ENCODE measurements at places on chromosomes 7 and 10. TPM values are rescaled to one million over a fixed set of nuclear protein-coding genes. Genes with fewer than 3 reads are reported as not detected.

Gene AIFM2
- polyA plus RNA-seq: 4.7 TPM

Gene GIMAP2
- polyA plus RNA-seq: 10.5 TPM

Gene SCIN
- 110 TPM for polyA plus RNA-seq

Gene INHBA
- 5.1 TPM for polyA plus RNA-seq

Gene ZNF804B
- polyA plus RNA-seq: 0.43 TPM

Gene CNNM1
- polyA plus RNA-seq: 2.5 TPM

Gene NPC1L1
- polyA plus RNA-seq: 2.1 TPM

Gene ACHE
- polyA plus RNA-seq: 3.2 TPM

Gene GPR15LG
- polyA plus RNA-seq: 0.76 TPM

Gene PLEKHS1
- polyA plus RNA-seq: 0.18 TPM

Gene PTPRN2
- 7.2 TPM for polyA plus RNA-seq

Gene GRID2IP
- polyA plus RNA-seq: 0.40 TPM

GRCh38 chr7:27775782-27776181, 35.8 kb downstream of the TAX1BP1 start:
- DNase-seq: no peak

DNA sequence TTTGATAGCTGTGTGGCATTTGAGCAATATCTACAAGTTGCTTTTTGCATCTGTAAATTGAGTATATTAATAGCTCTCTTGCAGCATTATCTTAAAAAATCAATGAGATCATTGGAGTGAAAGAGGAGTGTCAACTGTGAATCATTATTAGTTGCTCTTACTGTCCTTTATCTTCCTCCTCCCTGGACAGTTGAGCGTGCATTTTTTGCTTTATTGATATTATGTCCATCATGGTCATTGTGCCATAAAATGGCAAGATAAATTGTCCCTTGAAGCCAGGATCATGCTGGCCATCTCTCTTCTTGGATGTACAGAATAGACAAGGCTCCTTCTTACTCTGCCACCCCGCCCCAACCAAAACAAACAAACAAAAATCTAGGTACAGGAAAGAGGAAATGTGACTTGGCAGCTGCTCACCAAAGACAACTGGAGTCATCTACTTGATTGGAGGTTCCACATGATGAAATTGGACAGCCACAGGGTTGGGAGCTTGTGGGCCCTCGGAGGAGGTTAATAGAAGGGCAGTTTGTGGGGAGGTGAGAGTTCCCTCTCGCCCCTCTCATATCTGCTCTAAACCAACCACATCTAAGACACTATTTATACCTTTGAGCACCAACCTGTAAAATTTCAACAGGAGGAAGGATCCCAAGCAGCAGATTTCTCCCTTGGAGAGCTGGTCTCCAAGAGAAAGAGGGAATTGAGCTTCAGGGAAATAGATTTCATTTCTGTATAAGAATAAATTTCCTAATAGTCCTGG, 252.7 kb downstream of the SKIDA1 start:
- DNase-seq: no peak

- no peak for DNase-seq
These were observed 8.4 kb upstream of the TRDMT1 start for GRCh38 chr10:17209881-17210280.

- no peak for DNase-seq
These were observed 90.7 kb upstream of the TMEM168 start for GRCh38 chr7:112880818-112881418.

GRCh38 chr7:17617380-17617779, 318.9 kb downstream of the AHR start:
- no peak for DNase-seq

DNA sequence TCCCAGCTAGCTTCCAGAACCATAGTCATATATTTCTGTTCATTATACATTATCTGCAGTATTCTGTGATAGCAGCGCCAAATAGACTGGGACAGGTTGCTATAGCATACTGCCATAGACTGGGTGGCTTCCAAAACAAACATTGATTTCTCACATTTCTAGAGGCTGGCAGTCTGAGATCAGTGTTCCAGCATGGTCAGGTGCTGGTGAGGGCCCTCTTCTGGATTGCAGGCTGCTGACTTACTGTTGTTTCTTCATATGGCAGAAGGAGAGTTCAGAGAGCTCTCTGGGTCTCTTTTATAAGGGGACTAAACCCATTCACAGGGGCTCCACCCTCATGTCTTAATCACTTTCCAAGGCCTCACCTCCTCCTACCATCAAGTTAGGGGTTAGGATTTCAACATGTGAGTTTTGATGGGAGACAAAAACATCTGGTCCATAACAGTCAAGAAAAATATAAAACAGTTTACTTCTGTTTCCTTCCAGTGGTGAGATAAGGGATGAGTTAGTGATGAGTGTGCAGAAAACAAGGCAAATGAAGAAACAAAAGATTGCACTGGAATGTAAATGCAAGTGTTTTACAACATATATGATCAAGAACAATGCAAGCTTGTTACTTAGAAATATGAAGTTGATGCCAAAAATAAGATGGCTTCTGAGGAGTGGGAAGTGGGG, 399.0 kb upstream of the C7orf33 start:
- no peak for DNase-seq

- DNase-seq: no peak
These were observed 130.6 kb upstream of the BTBD16 start for GRCh38 chr10:122140461-122140902.

DNA sequence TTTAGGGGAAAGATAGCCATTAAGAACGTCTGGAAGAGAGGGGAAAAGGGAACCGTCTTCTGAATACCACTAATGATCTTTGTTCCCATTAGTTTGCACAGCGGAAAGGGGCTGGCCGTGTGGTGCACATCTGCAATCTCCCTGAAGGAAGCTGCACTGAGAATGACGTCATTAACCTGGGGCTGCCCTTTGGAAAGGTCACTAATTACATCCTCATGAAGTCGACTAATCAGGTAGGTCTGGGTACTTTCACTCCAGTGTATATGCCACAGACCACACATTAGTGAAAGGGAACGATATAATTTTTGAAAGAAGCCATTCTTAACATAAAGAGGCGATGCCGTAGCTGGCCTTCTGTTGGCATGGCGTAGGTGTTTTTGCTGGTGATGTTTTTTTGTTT, 74.3 kb upstream of the PDCD4 start:
- DNase-seq: no peak

- DNase-seq: no peak
These were observed 112.3 kb downstream of the JCAD start for GRCh38 chr10:29946953-29947700.

GRCh38 chr7:155766386-155766785, 45.9 kb downstream of the SHH start:
- no peak for DNase-seq

DNA sequence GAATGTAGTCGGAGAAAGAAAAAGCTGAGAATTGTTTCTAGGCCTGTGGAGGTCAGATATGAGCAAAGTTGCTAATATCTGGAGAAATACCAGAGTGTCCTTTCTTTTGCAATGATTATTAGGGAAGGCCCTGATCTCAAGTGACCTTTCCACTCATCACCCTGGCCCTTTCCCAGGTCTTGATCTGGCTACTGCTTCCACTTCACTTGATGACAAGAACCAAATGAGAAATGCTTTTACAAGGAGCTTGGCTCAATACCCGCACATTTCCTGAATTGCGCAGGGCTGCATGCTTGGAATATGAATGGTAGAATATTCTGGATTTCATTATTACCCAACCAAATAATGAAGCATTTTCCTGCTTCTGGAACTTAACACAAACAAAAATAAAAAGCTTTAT, 104.6 kb downstream of the ITGB8 start:
- no peak for DNase-seq

DNA sequence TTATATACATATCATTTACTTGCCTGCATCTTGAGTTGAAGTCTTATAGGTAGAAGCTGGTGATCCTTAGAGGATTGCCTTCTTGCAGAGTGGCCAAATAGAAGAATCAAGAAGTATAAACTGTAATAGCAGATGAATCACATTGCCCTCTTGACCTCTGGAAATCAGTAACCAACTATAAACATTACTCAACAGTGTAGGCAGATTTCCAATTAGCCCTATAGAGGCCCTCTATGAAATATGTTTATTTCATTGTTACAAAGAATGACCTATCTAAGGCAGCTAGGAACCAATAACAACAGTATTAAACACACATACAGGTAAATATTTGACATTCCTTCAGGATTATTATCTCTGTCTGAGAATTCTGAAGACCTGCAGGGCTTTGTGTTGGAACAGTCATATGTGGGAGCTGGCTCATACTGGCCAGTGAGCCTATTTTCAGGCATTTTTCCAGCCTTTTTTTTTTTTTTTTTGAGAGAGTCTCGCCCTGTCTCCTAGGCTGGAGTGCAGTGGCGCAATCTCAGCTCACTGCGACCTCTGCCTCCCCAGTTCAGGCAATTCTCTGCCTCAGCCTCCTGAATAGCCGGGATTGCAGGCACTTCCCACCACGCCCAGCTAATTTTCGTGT, 7.2 kb upstream of the SRI start:
- no peak for DNase-seq

- no peak for DNase-seq
These were observed 21.4 kb downstream of the DPCD start for GRCh38 chr10:101609481-101609880.

DNA sequence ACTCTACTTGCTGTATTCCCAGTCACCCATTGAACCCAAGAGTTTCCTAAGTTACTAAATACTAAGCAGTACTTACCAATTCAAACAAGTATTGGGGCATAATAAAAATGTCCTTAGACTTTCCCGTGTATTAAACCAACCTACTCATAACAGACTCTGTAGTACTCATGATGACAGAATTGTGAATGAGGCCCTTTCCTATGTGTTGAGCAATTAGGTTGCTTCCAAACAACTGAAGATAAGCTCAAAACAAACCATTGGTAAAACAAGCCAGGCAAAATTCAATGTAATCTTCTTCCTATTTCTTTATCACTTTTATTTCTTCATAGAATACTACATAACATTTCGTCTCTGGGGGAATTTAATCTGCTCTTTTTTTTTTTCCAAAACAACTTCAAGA, 106.5 kb upstream of the ANK3 start:
- DNase-seq: no peak

- DNase-seq: no peak
These were observed 214.2 kb upstream of the BMPER start for GRCh38 chr7:33691180-33691579.

DNA sequence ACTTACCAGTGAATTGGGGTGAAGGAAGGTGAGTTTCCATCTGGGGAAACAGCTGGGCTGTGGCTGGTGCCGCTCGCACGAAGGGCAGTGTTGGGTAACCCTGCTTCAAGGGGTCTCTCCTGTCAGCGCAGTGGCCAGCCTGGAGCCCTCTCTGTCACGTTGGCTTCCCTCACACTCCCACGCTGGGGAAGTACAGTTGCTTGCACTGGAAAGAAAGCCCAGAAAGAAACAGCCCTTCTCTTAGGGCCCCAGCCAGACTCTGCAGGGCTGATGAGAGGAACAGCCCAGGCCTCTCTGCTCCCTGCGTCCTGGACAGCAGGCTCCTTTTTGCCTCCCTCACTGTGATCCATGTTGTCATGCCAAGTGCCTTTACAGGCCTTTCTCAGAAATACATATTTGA, 40.3 kb upstream of the TRIM8 start:
- no peak for DNase-seq

GRCh38 chr7:110918949-110919548, 171.9 kb upstream of the LRRN3 start:
- DNase-seq: no peak

All from right renal cortex interstitium (tissue), 3 donors.